ENCODE measurements at places on chromosomes 13 and 19.

- no peak for DNase-seq
Measured at GRCh38 chr19:46610413-46610775, 9.3 kb downstream of the CALM3 start.

DNA sequence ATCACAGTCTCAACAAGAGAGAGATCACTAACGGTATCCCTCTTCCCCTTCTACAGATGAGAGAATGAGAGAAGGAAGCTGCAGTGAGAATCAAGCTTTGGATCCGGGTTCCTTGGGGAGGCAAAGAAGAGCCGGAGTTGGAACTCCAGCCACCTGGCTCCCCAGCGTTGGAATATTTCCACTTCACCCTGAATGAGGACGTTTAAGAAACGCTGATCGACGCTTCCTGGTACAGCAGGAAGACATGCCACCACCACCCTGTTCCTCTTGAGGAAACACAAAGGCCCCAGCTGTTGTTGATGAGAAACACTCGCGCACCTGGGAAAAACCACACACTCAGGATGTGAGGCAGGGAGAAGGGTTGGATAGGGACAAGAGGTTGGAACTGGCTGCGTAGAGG is 11.3 kb upstream of the CACNG8 start:
- no peak for DNase-seq

DNA sequence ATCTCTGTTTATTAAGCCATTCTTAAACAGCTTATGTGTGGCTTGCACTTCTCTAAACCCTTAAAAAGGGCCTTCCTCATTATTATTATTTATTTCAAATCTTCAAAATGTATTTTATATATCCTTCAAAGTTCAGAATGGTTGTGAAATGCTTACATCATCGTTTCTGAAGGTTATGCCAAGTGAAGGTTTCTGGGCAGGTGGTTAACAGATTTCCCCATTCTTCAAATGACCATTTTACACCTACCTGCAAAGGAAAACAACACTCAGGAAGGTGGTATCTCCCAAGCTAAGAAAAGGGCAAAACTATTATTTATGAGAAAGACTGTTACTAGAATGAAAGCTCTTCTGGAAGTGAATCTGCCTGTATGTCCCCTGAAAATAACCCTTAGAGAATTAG is 191.6 kb downstream of the SHISA2 start:
- DNase-seq: no peak

GRCh38 chr19:38452430-38453366 is 19.2 kb downstream of the RYR1 start:
- no peak for DNase-seq

DNA sequence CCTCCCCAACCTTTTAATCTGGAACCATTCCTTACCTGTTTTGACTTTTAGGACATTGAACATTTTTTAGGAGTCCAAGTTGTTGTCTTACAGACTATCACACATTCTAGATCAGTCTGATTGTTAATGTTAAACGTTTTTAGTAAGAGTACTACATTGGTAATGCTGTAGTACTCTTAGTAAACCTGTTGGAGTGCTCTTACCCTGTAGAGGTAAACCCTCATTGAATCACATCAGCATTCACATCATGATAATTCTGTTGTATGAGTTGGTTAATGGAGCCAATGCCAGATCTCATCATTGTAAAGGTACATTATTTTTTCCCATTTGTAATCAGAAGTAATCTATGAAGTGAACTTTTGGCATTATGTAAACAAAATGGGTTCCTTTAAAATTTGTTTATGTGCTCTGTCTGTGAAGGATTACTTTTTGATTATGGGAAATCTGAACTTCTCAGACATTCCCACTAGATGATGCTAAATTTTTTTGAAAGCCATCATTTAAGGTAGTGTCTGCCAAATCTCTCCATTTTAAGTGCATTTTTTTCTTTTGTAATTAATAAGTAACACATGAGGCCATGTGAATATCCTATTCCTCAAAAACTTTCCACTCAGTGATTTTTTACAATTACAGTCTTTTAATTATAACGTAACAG is 55.2 kb downstream of the VWA8 start:
- DNase-seq: no peak

DNA sequence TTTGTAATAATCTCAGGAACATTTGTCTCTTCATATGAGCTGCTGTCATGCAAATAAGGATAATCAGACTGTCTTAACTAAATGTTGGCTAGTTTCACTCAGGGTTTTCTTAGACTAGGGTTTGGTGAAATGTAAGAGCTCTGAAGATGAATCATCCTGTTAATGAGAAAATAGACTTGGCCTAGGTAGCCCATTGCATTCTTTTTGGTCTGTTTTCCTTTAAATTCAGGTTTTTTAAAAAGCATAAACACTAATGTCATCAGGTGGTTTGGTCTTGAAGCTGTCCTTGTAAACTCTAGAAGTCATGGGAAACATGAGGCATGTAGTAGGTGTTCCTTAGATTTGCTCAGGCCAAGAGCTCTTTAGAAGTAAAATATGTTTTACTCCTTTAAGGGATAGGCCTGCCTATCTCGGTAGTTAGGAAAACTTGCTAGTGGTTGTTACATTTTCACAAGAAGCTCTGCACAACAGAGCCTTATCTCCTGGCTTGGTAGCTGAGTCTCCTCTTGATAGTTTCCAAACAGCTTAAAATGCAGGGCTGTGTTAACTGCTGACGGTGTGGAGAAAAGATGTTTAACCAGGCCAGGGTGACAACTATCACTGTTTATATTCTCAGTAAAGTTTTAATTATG is 62.0 kb upstream of the C1QTNF9B start:
- no peak for DNase-seq

Data from CD4-positive, alpha-beta T cell treated with Interleukin-17A for 4 hours (primary cell).